ENCODE measurements at places on chromosomes 11 and 22. TPM values are rescaled to one million over a fixed set of nuclear protein-coding genes. Genes with fewer than 3 reads are reported as not detected.

DNA sequence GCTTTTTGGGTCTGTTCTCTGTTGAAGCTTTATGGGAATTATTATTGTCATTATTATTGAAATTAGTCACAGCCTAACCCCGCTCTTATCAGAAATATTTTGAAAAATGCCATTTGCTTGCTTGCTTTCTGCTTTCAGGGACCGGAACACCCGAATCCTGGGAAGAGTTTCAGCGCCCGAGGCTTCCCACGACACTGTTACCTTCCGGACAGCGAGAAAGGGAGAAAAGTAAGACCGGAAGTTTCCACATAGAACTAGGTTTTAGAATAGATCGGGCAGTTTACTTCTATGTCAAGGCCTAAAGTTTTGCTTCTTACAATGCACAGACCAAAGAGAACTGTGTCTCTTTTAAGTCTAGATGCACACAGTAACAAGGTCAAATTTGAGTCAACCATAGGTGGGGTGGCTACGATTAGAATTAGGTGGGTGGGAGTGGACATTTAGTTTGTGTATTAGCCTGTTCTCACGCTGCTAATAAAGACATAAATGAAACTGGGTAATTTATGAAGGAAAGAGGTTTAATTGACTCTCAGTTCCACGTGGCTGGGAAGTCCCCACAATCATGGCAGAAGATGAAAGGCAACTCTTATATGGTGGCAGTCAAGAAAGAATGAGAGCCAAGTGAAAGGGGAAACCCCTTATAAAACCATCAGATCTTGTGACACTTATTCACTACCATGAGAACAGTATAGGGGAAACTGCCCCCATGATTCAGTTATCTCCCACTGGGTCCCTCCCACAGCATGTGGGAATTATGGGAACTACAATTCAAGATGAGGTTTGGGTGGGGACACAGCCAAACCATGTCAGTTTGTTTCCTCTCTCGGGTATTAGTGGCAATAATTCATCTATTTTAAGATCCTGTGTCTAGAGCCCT lies 12.9 kb downstream of the MPEG1 start:
- no peak for DNase-seq

- DNase-seq, result no peak
Measured at GRCh38 chr11:98185245-98185644, 835.5 kb upstream of the CNTN5 start.

DNA sequence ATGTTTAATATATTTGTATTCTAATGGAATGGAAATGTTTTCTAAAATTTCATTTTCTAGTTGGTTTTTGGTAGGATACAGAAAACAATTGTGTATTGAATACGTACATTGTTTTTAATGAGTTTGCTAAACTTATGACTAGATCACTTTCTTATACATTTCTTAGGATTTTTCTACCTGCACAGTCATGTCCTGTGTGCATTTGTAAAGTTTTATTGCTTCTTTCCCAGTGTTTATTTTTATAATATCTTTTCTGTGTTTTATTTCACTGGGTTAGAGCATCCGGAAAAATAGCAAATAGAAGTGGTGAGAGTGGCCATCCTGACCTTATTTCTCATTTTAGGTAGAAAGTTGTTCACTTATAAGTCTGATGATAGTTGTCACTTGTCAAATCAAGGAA lies 103.6 kb downstream of the TMEM135 start:
- no peak for DNase-seq

GRCh38 chr11:127118811-127119210 lies 118.2 kb upstream of the KIRREL3 start:
- DNase-seq, result no peak

GRCh38 chr11:95727111-95727510 lies 62.5 kb downstream of the FAM76B start:
- no peak for DNase-seq

GRCh38 chr11:17116117-17116516 lies 38.6 kb upstream of the RPS13 start:
- no peak for DNase-seq

GRCh38 chr11:69918938-69919650 lies 99.9 kb upstream of the FGF3 start:
- DNase-seq, result peak; percentile 70

GRCh38 chr11:124746621-124747243 lies 5.3 kb downstream of the VSIG2 start:
- DNase-seq, result peak; percentile 94

DNA sequence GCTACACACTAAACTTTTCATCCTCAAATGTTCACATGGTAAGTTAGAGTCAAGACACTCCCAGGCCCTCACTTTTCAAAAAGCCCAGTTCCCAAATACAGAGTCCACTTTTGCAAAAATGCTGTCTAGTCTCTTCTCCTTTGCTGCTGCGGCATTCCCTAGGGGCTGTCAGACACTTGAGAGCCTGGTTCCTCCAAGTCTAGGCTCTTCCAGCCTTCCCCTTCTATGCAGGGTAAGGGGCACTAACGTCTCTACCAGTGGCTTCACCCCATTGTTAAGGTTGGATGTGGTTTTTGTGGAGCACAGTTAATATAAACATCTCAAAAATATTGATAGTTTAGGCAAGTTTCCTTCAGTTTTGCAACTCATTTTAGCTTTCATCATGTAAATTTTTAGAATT lies 181.5 kb downstream of the KIF18A start:
- DNase-seq, result no peak

GRCh38 chr11:88886796-88887195 lies 179.0 kb downstream of the GRM5 start:
- peak; percentile 11 for DNase-seq

- peak; percentile 45 for DNase-seq
Measured at GRCh38 chr11:76796511-76797198, 13.5 kb downstream of the TSKU start.

DNA sequence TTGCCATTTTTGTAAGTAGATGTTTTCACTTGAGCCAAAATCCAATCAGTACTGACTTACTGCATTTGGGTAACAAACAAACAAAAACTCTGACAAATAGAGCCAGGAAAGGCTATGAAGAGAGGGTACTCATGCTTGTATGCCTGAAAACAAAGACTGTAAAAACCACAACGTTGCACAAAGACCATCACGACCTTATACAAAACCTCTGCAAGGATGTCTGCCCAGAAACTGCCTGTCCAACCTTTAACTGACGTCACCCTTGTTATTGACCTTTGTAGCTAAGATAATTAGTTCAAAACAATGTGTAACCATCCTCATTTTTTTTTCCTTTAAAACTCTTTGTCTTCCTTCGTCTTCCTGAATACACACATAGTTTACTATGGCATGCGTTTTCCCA lies 804 bp upstream of the CREBZF start:
- DNase-seq, result no peak

DNA sequence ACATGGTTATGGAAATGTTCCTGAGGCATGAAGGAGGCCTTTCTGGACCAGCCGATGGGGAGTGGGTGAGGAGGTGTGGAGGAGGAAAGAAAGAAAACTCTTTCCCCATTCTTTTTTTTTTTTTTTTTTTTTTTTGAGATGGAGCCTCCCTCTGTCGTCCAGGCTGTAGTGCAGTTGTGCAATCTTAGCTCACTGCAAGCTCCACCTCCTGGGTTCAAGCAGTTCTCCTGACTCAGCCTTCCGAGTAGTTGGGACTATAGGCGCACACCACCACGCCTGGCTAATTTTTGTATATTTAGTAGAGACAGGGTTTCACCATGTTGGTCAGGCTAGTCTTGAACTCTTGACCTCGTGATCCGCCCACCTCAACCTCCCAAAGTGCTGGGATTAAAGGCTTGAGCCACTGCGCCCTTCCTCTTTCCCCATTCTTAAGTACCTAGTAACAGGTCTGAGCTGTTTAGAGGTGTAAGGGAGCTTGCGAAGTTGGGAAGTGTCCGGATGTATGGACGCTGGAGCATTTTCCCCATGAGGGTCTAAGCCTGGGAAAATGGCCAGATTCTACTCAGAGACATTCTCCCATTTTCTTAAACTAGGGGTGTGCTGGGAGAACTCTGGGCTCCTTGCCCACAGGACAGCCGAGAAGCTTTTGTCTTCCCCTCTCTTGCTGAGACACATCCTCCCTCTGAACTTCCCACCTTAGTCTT lies 135.8 kb downstream of the TEAD1 start:
- no peak for DNase-seq

DNA sequence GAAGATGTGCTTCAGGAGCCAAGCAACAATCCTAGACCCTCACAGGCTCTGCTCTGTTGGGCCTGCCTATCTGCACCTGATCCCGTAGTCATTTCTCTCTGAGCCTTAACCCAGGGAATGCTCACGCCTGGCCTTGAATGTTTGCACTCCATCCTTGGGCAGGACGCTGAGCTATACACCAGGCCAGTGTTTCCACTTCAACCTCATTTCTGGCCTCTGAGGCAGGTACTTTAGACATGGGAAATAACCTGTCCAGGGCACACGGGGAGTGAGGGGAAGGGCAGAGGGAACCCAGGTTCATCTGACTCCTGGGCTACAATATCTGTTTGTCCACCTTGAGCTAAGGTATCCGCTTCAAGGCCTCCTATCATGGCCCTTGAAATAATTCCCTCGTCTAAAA lies 9.9 kb downstream of the RSPH14 start:
- DNase-seq, result no peak

EHF gene
- 406 TPM for total RNA-seq

P2RY2 gene
- 13.1 TPM for total RNA-seq

C22orf15 gene
- total RNA-seq, result not detected

LUZP2 gene
- total RNA-seq, result not detected

OR10D3 gene
- total RNA-seq, result not detected

FBLN1 gene
- total RNA-seq, result 48.6 TPM

ST14 gene
- 335 TPM for total RNA-seq
